ENCODE measurements at places on chromosomes 11 and 22. TPM values are rescaled to one million over a fixed set of nuclear protein-coding genes. Genes with fewer than 3 reads are reported as not detected.

- no peak for DNase-seq
Observed at GRCh38 chr11:87870086-87870485, 305.2 kb downstream of the RAB38 start.

- DNase-seq = no peak
Observed at GRCh38 chr11:70841264-70841663, 411.1 kb downstream of the SHANK2 start.

DNA sequence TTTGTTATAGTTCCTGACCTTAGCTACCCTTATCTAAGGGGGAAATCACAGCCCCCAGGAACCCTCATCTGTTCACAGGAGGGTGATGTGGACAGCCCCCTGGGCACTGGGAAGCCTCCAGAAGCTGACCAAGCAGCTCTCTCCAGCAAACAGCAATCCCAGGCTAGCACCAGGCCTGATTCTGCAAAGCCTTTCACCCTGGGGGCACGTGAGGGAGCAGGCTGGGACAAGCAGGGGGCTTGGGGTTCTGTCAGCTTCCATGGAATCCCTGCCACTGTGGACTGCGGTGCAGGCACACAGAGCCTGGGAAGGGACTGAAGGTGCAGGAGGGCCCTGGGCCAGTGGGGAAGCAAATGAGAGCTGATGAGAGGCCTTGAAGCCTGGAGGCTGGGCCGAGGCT is 2.1 kb downstream of the PGAP2 start:
- no peak for DNase-seq

GRCh38 chr22:37986371-37986770 is 2.0 kb upstream of the SOX10 start:
- no peak for DNase-seq

DNA sequence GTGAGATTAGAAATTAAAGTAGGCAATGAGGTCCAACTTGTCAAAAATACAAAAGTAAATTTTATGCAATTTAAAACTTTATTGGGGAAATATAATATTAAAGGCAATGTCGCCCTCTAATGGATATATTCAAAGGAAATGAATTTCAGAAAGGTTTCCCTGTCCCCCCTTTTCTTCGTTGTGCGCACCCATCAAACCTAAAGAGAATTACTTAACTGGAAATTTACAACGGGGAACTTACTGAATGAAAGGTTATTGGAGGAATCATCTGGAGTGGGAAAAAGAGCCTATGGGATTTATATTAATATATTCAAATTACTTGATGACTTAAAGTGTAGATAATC is 1.7 kb upstream of the ABTB2 start:
- DNase-seq = no peak

GRCh38 chr11:60951606-60951903 is 421 bp downstream of the SLC15A3 start:
- no peak for DNase-seq

DNA sequence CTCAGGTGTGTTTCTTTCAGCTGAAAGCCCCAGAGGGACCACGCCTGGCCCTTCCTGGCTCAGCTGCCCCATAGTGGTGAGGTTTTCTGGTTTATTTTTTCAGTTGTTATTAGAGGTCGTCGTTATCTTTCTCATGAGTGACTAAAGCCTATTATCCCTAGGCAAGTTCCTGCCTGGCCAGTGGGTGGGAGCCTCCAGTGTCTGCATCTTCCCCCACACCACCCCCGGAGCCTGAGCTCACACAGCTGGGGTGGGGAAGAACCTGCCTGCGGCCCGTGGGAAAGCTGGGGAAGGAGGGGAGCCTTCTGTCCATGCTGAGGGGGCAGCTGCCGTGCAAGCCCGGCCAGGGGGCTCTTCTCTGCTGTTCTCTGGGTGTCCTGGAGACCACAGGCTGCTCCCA is 24.3 kb upstream of the PPFIA1 start:
- no peak for DNase-seq

DNA sequence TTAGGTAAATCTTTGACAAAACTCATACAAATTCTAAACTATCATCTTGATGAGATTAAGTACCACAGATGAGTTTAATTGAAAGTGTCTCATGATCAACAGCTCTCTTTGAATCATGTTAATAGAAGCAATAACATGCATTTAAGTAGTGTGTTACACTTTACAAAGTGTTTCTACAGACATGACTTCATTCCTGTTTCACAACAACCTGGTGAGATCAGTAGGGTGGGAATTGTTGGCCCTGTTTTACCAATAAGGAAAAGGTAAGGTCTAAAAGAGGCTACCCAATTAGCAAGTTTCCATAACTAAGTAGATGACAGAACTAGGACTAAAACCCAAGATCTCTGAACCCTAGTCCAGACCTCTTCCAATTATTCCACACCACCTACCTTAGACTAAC is 12.7 kb upstream of the PRSS23 start:
- DNase-seq = no peak

GRCh38 chr11:5703741-5704536 is 14.3 kb downstream of the TRIM22 start:
- no peak for DNase-seq

DNA sequence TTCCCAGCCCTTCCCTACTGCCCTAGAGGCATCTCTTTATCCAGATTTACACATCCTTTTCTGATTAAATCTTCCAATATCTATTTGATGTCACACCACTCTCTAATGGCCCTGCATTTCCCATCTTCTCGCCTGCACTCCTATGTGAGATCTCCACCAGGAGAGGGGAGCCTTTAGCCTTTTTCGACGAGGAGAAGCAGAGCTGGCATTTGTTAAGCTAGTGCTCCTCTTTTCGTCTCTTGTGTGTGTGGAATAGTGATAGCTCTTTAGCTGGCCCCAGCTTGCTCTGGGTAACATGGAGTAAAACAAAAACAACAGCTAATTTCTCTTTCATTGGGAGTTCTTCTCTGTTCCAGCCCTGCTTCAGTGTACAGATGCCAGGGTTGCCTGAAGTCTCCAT is 536.5 kb downstream of the NTM start:
- no peak for DNase-seq

- DNase-seq = no peak
Observed at GRCh38 chr11:128341280-128342248, 245.8 kb downstream of the ETS1 start.

DNA sequence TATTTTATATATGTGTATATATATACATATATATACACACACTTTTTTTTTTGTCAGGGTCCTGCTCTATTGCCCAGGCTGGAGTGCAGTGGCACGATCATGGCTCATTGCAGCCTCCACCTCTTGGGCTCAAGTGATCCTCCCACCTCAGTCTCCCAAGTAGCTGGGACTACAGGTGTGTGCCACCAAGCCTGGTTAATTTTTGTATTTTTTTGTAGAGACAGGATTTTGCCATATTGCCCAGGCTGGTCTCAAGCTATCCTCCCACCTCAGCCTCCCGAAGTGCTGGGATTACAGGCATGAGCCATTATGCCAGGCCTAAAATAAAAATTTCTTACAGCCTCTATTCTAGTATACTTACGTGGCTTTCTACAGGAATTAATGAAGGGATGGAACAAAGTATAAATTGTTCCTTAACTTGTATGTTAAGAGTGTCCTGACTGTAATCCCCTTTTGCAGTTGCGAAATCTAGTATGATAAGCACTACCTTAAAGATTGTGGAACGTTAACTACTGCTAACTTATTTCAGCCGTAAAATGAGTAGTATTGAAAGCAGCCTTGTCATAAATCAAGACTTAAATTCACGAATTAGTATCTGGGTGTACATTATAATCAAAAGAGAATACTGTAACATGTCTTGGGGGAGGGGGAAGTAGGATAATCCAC is 2.1 kb downstream of the TRAF6 start:
- DNase-seq = no peak

DNA sequence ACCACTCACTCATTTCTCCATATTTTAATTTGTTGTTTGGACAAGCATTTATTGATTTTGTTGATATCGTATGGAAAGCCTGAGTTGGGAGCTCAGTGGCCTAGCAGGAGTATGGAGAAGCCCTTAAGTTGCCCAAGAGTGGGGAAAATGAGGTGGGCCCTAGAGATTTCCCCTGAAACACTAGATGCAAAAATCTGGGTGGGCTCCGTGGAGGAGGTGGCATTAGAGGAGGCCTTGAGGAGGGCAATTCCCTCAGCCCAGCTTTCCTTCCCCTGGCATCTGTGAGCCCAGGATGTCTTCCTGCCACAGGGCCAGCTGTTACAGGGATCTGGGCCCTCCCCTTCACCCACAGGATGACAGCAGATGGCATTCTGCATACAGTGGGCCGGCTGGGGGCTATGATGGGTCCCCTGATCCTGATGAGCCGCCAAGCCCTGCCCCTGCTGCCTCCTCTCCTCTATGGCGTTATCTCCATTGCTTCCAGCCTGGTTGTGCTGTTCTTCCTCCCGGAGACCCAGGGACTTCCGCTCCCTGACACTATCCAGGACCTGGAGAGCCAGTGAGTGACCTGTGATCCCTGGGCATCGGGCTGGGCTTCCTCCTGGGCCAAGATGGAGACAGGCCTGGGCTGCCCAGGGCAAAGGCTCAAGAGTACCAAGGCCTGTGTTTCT is 21.6 kb upstream of the SLC22A12 start:
- no peak for DNase-seq

GRCh38 chr11:129023968-129024676 is 81.5 kb upstream of the TP53AIP1 start:
- DNase-seq = no peak

DNA sequence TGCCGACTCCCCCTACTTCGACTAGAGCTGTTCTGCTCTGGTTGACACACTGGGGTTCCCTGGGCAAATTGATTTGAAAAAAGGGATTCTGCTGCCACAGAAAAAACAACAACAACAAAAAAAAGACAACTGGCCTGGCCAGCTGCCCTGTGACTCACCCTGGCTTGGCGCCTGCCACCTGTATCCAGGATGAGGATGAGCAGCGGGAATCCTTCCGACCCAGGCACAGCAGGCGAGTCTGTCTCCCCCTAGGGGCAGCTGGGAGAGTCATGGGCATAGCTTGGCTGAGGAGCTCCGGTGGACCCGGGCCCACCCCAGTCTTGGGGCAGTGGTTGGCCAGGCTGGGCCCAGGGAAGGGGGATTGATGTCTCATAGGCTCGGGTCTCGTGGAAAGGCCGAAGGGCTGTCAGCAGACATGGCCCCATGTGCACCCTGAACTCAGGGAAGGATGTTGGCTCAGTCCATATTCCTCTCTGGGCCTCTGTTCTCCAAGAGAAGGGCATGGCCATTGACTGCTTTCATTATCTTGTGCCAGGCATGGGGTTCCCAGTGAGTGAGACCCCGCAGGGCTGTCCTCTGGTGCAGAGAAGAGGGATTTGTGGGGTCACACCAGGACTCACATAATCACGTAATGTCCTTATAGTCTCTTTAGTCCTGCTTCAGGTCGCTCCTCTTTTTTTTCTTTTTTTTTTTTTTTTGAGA is 10.4 kb upstream of the SUN2 start:
- DNase-seq = no peak

GRCh38 chr11:98107736-98108135 is 913.0 kb upstream of the CNTN5 start:
- no peak for DNase-seq

DNA sequence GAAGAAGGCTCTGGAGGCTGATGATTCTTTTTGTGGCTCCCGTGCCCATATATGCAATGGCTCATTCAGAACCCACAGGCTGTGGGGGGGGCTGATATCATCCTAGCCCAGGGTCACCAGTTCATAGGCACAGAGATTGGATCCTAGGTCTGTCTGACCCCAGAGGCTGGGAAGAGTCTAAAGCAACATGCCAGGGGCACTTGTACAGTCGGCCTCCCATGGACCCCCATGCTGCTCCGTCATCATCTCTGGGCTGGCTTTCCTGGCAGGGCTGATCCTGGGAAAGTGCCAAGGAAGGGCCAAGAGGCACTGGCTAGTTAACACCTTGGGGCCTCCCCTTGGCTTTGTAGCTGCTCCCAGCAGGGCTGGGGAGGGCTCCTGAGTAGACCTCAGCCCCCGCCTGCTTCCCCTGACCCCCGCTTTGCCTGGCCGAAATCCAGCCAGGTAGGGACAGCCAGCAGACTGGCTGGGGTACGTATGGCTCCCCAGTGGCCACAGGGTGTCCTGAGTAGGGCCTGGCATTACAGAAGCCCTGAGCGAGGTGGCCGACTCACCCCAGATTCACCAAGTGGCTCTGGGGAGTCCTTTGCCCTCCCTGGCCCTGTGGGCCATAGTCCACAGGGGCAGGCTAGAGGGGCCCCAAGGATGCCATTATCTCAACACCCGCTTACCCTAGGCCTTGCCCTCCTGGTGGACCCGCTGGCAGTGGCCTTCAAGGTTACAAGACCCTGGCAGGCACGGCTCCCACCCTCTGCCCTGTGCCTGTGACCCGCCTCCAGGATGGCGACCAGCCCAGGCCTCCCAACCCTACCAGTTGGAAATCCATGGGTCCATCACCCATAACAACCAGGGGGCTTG is 22.5 kb downstream of the FADS3 start:
- no peak for DNase-seq

DNA sequence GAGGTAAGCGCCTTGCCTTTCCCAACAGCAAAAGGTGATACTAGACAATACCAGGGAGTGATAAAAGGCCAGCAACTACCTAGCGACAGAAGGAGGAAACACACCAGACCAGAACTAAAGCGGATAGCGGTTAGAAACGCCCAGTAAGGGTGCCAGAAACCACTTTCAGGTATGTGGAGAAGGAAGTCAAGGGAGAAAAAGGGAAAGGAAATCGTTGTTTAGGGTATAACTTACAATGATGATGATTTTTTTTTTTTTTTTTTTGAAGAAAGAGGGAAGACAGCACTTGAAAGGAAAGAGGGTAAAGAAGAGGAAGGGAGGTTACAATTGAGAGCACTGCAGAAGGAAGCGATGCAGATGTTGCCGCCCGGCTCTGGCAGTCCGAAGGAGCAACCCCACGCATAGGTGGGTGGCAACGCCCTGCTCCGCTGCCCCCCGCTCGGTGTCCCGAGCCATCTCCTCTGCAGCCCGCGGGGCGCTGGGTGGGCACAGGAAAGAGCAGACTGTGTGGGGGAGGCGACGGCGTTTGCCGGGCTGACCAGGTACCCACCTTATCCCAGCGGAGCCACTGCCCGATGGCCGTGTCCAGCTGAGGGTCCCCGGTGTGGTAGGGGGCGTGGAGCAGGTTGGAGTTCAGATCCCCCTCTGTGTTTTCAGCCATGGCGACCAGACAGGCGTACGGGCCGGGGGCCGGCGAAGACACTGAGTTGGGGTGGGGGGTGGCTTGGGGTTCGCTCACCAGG is 561 bp downstream of the PGM2L1 start:
- DNase-seq = no peak

- DNase-seq = no peak
Observed at GRCh38 chr11:78069465-78069864, 5.8 kb downstream of the THRSP start.

DNA sequence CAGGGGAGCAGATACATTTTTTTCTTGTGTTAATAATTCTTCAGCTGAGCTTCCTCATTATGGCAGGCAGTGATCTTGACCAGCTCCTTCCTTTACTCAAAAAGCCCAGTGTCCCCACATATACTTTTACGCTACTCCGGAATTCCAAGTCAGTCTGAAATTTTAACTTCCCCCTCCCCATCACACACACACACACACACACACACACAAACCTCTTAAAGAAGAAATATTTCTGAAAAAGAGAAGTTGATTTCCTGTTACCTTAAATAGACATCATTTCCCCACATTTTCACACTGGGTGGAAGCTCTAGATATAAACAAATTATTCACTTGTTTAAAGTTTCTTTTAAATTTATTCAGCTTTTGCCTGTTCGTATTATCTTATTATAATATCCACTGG is 113.9 kb downstream of the DBX1 start:
- no peak for DNase-seq

The PDE3B gene
- total RNA-seq = 10.1 TPM

The SIRT3 gene
- total RNA-seq = 5.6 TPM

The DCHS1 gene
- 28.7 TPM for total RNA-seq

The TEX54 gene
- total RNA-seq = not detected

The JHY gene
- total RNA-seq = 7.6 TPM

The SMC1B gene
- total RNA-seq = not detected

The RIMBP3C gene
- not detected for total RNA-seq
